ENCODE measurements at places on chromosomes 5 and 9.

- DNase-seq: no peak
These were observed 219.7 kb downstream of the EFNA5 start for GRCh38 chr5:107451028-107451427.

GRCh38 chr9:111983484-111983908 is 86.9 kb downstream of the UGCG start:
- no peak for DNase-seq

DNA sequence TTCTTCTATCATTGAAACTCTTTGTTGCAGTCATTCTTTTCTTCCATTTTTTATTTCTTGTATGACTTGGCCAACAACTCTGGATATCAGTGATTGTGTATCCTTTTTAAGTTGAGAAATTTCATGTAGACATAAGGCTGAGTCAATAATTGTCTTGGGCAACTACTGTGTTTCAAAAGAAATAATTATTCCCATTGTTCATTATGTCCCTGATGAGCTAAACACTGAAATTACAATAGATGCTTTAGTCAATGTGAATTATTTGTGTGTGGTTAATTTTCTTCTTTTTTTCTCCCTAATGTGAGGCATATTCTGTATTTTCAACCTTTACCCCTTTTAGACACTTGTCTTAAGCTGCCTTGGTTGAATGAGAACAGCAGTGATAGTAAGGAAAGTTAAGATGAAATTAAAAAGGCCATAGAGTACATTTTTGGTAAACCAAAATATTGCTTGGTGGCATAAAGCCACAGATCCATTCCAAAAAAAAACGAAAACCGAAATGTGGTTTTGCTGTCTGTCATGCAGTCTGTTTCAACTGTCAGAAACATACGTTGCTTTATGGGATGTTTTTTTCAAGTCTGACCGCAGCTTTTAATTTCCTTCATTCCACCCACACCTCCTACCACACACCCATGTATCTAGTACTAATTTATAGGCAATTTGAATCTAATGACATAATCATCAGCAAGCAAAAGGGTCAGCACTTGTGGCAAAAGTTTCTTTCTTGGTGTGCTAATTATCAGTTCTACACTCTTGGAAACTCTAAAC is 21.1 kb downstream of the TLE4 start:
- DNase-seq: no peak

DNA sequence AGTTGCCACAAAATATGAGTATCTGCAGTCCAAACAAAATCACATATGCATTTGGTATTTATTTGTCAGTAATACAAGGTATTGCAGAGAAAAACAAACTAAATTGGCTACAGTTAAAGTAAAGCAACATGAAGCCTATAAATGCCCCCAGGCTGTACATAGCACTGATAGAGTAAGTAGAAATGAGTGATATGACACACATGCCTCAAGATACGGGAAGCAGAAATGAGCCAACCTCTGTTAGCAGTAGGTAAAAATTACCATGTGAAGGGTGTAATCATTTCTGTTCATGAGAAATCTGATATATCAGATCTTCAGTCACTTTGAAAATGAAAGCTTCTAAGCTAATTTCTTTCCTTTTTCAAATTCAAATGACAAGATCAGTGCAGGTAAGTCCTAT is 131.1 kb downstream of the CHSY3 start:
- no peak for DNase-seq

GRCh38 chr9:123679330-123679987 is 250.5 kb downstream of the DENND1A start:
- no peak for DNase-seq

Data from hypothalamus (tissue), 51 donors.